ENCODE measurements at places on chromosomes 4 and X.

GRCh38 chrX:45596188-45596808, 395.6 kb upstream of the DIPK2B start:
- no peak for DNase-seq

DNA sequence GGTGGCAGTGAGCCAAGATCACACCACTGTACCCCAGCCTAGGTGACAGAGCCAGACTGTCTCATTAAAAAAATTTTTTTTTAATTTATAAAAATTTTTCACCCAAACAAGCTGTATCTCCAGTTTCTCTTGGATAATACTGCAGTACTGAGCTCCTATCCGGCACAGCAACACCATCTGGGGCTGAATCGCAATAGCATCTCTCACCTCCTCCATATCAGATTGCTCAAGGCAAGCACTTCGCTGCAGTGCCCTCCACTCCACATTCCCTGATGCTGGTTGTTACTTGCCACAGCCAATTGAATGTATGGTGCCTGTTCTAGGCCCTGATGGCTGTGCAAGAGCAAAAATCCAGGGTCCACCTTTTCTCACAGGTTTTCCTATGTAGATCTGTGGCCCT, 69.3 kb upstream of the FAM241A start:
- no peak for DNase-seq

- DNase-seq = no peak
These were observed 28.3 kb downstream of the AGTR2 start for GRCh38 chrX:116198810-116199209.

DNA sequence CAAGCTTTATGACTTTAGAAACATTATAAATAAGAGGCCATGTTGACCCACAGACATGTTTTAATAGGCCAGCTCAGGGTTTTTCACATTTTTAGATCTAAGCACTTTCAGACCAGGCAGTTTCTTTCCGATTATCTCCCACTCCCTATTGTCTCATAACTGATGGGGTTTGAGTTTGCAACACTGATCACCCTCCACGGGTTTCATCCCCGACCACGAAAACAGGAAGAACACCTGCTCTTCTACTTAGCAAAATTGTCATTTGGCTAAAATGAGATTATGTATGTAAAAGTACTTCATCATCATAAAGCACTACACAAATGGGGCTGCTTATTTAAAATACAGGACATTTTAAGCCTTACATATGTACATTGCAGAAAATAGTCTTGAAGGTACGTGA, 407.9 kb downstream of the HNRNPD start:
- no peak for DNase-seq

DNA sequence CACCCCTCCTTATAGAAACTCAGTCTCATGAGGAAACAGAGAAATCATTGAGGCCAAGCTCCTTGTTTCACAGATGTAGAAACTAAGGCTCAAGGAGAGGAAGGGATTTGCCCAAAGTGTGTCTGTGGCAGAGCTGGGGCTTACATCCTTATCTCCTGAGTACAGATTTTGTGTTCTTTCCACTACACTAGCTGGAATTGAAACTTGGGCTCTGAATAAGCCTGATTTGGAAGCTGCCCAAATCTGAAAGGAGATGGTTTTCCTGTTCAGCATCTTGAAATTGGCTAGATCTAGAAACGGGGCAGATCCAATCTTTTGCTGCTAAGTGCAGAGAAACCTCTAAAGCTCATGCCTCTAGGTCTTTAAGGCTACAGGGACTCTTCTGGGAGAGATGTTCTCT, 24.3 kb downstream of the AWAT2 start:
- no peak for DNase-seq

Data from stimulated activated CD4-positive, alpha-beta T cell treated with anti-CD3 and anti-CD28 coated beads, TNF-alpha, amount 100 ng/mL, for 1 hour (primary cell).